Spinal cord (tissue), 10 donors: ENCODE measurements at places on chromosomes 2 and 18. TPM values are rescaled to one million over a fixed set of nuclear protein-coding genes. Genes with fewer than 3 reads are reported as not detected.

The ST8SIA3 gene
- 38.1 TPM for total RNA-seq

The QPCT gene
- 10.4 TPM for total RNA-seq

The CYP26B1 gene
- total RNA-seq, result 4.5 TPM

The SCYGR4 gene
- not detected for total RNA-seq

The SALL3 gene
- 28.8 TPM for total RNA-seq

The CFAP65 gene
- 4.8 TPM for total RNA-seq

DNA sequence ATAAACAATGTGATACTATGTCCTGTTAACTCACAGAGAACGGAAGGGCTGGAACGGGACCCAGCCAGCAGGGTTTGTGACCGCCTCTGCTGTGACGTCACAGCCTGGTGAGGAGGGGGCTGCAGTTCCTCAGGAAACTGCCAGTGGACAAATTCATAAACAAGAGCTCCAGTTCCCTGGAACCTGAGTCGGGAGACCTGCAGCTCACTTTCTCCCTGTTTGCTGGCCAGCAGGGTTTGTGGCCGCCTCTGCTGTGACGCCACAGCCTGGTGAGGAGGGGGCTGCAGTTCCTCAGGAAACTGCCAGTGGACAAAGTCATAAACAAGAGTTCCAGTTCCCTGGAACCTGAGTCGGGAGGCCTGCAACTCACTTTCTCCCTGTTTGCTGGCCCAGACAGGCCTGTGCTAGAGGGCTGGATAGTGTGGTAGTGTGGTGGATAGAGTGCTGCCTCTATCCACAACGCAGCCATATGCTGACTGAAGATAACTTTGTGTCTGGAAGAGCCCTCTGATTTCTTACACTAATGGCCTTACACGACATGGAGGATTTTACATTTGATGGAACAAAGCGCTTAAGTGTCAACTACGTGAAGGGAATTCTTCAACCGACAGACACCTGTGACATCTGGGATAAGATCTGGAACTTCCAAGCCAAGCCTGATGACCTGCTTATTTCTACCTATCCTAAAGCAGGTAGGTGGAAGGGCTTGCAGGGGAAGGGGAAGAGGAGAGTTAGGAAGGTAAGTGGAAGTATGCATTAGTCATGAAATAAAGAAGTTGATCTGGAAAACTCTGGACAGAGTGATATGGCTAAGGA is at the start of gene SULT1C4:
Gene SULT1C4 (plus strand): TSS at position 140 of the 816 bp plus-strand sequence. CDS start 384 bp downstream, at position 524.
- peak; percentile 77 for DNase-seq

- DNase-seq, result no peak
Observed at GRCh38 chr2:27086724-27087593, at the start of gene KHK. TSS of gene KHK (plus strand) at chr2:27086772. CDS start at chr2:27087260, 488 bp downstream.

DNA sequence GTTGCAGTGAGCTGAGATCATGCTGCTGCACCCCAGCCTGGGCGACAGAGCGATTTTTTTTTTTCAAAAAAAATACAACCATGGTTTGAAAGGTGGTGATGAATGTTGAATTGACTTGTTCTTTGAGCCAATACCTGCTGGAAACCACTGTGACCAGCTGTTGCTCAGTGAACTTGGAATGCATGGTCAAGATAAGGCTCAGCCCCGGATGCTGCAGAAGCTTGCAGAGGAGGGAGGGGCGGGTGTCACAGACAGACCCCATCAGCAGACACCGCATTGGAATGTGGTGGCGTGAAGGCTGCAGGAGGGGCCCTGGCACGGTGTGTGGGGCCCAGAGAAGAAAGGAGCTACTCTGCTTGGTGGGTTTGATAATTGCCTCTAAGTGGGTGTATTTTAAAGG is 91.6 kb downstream of the ITGB1BP1 start:
- DNase-seq, result no peak

GRCh38 chr2:176039375-176039774 is 37.3 kb upstream of the LNPK start:
- DNase-seq, result no peak

- no peak for DNase-seq
Observed at GRCh38 chr2:5544205-5544786, 147.9 kb upstream of the SOX11 start.

DNA sequence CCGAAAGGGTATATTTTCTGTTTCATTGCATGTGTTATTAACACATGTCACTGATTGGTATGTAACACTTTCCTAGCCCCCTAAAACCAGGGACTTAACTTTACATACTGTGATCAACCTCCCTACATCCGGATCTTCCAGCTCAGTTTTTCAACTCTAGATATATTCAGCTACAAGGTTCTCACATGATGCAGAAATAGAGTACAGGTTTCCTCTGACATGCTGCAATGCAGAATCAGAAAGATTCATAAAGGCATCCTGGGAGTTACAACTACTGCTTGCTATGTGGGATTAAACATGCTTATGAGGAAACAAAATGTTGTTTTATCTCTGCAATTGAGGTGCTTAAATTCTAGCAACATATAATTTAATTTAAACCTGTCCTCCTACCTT is 14.0 kb downstream of the FBXO11 start:
- no peak for DNase-seq

DNA sequence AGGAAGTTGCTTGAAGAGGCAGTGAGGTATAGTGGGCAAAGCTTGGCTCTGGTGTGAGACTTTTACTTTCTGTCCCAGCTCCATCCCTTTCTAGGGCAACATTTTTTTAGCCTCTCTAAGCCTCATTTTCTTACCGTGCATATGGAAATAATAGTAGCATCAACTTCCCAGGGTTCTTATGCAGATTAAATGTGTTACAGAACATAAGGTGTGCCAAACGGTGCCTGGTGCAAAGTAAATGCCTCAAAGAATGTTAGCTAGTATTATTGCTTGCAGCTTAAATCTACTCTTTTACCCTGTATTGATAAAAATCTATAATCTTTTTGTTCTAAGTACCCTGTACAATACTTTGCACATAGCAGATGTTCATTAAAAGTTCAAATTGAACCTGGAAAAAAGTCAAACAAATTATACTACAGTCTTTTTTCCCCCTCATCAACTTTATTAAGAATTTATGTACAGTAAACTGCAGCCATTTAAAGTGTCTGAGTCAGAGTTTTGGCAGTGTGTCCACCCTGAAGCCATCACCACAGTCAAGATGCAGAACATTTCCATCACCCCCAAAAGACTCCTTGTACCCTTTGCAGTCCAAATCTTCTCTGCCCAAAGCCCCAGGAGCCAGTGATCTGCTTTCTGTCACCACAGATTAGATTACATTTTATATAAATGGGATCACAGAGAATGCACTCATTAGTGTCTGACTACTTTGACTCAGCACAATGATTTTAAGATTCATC is 10.6 kb downstream of the MAPRE2 start:
- DNase-seq, result no peak

GRCh38 chr2:9388199-9388681 is 35.1 kb downstream of the ITGB1BP1 start:
- no peak for DNase-seq

DNA sequence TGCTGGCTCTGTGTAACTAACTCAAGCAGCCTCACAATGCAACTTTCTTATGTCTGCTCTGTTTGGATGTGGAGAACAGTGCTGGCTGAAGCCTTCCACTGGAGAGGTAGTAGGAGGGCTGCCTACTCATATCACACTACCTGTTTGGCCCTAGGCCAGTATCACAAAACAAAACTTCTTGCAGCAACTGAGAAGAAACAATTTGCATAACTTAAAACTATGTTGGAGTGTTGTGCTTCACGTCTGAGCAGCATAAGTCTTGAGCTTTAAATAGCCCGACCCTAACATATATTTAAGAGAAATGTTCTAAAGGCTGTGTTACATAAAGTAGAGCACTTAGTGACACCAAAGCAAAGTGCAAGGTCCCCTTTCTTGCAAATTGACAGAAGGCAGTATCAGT is 204.9 kb upstream of the ACVR2A start:
- DNase-seq, result no peak

GRCh38 chr2:52128081-52128480 is 1096.1 kb upstream of the NRXN1 start:
- no peak for DNase-seq

DNA sequence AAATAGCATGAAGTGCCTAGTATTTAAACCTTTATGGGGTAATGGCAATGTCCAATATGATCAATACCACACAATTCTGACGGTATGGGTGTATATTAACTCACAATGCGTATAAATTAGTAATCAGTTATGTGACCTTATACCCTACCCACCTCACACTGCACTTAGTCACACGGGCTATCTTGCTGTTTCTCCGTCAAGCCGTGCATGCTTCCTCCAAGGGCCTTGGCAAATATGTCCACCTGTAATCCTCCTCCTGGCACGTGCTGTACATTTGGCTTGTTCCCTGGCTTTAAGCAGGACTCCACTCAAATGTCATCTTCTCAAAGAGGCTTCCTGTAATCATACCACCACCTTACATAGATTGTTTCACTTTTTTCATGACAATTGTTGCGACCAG is 12.2 kb downstream of the TNFRSF11A start:
- no peak for DNase-seq

- DNase-seq, result no peak
Observed at GRCh38 chr2:55992455-55992854, 68.9 kb upstream of the EFEMP1 start.

DNA sequence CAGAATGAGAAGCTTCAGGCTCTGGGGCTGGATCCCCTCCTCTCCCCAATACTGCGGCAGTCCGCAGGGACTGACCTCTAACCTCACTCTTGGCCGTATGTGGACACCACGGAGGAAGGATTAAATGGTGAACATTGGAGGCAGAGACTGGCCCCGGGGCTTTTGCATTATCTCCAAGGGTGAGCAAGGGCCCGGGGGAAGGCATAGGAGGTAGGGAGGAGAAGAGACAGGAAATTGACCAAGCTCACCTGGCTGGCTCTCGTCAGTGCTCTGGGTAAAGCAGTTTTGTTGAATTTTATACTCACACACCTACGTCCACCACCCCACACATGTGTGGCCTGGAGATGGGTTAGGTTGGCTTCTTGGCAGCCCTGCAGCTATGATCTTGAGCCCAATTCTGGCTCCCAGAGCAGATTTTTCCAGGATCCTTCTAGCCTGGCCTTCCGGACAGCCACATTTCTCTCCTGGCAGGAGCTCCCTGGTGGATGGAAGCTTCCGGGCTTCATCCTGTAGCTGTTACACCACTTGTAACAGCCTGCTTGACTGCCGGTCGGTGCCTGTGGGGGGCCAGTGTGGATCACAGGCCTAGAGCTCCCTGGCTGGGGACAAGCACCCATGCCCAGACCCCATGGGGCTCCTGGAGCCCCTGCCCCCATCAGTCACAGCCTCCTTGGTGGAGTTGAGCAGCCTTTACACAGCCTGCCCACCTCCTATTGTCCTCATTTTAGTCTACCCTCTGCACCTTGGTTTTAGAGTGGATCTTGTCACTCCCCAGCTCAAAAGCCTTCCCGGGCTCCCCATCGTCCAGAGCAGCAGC is 7.6 kb downstream of the ITM2C start:
- DNase-seq, result no peak

GRCh38 chr18:8416212-8417019 is 192.8 kb upstream of the RAB12 start:
- no peak for DNase-seq

DNA sequence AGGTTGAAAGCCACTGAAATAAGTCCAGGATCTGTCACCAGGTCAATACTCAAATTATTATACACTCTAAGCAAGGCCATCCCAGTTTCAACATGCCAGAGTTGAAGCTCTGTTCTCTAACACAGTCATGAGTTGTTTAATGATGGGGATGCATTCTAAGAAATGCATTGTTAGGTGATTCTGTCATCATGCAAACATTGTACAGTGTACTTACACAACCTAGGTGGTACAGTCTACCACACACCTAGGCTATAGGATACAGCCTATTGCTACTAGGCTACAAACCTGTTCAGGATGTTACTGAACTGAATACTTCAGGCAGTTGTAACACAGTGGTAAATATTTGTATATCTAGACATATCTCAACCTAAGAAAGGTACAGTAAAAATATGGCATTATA is 162.2 kb downstream of the BAZ2B start:
- no peak for DNase-seq

DNA sequence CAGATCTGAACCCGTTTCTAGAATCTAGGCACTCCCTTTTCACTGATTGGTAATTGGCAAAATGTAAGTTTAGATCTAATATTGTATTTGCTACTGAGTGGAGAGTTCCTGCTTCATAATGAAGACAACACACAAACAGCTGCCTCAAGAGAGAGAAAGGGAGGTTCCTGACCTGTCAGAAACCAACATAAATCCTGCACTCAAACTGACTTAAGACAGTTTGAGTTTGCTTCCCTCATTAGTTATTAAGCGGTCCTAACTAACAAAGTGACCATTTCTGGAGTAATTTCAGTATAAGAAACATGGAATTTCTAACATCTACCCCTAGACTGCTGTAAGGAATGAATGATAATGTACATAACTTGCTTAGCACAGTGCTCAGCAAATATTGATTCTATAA is 191.2 kb downstream of the METTL4 start:
- no peak for DNase-seq

DNA sequence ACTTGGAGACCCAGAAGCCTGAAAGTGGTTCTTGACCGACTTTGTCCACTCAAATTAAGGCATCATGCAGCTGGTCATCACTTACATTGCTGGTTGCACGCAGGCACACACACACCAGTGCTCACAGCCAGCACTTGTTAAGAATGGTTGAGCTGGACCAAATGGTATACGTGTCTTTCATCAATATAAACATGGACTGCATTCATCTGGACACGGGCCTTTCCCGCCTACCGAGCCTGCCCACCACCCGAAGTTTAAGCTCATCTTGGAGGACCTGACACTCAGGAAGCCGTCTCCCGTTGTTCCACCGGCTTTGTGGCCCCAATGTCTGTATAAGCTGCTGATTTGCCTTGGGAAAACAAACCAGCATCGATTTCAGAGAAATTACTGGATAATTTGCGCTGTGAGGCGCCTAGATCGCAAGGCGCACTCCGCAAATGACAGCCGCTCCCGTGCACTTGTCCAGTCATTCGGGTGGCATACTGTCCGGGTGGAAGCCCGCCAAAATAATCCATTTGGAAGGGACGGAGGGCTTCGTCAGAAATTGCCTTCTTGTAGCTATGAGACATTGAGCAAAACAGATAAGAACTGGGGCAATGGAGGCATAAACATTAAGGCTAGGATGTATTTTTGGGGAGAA is 40.1 kb upstream of the AKAIN1 start:
- DNase-seq, result no peak

DNA sequence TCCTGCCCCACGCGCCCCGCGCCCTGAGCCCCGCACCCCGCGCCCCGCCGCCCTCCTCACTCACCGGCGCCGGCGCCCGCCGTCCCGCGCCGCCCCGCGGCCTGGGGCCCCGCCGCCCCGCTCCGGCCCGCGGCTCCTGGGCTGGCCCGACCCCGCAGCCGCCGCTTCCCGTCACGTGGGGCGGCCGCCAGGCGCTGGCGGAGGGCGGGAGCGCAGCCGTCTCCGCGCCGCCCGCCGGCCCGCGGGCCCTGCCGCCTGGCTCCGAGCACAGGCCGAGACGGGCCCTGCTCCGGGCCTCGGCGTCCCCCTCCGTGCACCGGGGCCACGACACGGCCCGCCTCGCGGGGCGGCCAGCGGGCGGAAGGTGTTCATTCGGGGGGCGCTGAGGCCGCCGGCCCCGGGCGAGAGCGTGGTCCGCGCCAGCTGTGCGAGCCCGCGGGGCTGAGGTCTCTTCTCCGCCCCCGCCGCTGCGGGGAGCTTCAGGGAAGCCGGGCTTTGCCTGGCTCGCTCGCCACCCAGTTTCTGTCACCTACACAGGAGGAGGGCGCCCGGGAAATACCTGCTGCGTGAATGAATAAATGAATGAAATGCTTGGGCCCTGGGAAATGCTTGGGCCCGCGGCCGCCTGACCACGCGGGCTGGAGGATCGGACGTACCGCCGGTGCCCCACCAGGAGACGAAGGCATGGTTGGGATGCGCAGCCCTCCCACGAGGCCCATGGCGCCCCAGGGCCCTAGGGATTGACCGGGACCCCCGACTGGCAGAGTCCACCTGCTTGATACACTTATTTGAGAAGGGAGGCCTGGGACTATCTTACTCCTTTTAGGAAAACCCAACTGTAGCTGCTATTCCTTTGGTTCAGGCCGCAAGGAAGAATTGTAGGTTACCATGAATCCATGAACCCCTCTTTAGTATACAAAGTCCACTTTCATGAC is at the start of gene TGFBRAP1:
Gene TGFBRAP1 (minus strand): TSS at position 175 of the 935 bp plus-strand sequence. CDS start 21,434 bp downstream, outside the sequence.
- peak; percentile 81 for DNase-seq
